Inflammatory macrophage (primary cell): ENCODE measurements at places on chromosomes 3 and 15.

DNA sequence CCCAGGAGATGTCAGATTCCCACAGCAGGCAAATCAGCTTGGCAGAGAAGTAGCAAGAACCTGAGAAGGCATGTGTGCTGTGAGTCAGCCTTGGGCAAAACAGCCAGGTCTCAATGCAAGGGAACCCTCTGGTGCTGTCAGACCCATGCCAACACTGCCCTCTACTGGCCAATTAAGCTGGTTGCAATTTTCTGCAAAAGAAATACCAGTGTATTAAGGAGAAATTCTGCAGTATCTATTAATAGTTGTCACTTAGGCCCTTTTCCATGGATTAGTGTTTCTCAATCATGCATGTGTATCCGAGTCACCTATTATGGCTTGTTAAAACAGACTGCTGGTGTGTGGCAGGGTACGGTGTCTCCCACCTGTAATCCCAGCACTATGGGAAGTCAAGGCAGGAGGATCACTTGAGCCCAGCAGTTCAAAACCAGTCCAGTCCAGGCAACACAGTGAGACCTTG, 26.2 kb downstream of the MAP4 start:
- DNase-seq, result peak; percentile 86

DNA sequence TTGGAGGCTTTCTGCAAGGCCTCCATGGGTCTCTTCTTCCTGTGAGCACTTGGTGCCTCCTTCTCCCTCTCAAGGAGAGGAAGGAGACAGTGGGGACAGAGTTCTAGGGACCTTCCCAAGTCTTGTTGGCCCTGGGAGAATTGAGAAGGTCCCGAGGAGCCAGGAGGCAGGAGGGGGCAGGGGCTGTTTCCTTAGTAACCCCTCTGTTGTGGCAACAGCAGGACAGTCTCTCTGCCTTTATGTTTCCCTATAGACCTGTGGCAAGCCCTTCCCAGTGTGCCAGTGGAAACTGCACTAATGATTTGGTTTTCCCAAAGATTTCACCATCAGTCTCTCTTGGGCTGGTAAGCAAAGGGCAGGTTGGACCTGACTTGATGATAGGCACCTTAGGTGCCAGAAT, 87.8 kb upstream of the GALNT15 start:
- no peak for DNase-seq

DNA sequence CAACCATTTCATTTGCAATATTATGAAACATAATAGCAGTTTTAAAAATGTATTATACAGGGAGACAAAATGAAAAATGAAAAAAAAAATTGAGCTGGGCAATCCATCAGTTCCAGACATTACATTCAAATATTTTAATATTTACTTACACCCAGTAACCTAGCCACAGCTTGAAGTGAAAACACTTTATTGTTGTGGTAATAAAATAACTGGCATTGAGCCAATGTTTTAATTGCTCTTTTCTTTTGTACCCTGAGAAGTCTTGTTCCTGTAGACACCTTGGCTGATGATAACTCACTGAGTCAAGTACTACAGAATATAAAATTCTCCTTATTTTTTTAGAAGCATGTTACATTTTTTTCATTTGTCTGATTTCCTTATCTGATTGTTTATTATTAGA, 180.6 kb downstream of the ROBO1 start:
- no peak for DNase-seq

- no peak for DNase-seq
Measured at GRCh38 chr15:35330048-35330695, 215.8 kb downstream of the DPH6 start.

DNA sequence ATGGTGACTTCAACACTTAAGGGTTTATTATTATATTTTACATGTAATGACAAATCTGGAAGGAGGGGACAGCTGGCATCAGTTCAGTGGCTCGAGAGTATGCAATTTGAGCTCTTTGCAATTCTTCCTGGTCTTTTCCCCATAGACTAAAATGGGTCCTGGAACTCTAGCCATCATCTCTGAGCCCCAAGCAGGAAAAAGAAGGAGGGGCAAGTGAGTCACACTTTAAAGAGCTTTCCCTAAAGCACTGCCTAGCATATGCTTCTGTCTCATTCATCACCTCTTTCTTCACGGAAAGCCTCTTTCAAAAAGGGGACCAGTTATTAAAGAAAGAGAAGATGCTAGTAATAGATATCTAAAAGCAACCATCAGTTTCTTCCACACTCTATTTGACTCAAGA, 466.3 kb downstream of the ZIC1 start:
- no peak for DNase-seq

DNA sequence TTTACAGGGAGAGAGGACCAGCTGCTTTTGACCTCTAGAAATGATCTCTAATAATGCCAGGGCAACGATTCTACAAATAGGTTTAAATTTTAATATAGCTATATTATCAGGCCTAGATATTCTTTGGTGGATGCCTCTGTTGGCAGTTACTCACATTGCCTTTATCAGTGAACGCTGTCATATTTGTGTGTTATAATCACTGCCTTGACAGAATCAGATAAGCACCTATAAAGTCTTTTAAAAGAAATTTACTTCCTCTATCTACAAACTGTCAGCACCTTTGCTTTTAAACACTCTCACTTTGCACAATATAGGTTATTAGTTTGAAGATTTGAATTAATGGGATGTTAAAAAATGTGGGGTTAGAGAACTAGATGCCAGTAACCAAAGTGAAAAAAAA, 324.1 kb downstream of the ZIC1 start:
- no peak for DNase-seq

DNA sequence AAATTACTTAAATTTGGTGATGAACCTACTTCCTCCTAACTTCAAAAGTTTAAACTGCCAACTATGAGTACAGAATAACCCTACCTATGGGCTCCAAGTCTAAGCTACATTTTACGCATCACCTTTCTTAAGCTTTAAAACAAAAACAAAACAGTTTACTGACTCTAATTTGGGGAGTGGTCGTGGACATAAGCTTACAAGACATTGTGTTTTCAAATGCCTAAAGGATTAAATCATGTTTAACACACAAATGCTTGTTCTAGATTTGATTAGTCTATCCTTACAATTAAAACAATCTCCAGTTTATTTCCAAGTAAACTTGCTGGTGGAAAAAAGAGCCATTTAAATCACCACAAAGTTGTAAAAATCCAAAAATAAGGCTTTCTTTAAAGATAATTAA, 62.2 kb downstream of the UACA start:
- no peak for DNase-seq

DNA sequence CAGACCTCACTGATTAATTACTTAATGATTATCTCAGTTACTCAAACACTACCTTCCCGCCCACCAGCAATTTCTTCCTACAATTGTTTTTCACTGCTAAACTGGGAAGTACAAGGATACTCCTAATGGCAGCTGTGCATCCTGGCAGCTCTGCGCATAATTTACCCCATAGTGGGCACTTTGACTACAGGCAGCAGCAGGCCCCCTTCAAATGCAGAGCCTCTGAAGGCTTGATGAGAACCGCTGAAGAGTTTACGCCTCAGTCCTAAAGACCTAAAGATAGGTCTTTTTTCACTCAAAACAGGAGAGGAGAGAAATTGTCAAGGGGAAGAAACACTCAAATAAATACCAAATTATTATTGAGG, 10.7 kb downstream of the CCDC32 start:
- DNase-seq, result no peak

DNA sequence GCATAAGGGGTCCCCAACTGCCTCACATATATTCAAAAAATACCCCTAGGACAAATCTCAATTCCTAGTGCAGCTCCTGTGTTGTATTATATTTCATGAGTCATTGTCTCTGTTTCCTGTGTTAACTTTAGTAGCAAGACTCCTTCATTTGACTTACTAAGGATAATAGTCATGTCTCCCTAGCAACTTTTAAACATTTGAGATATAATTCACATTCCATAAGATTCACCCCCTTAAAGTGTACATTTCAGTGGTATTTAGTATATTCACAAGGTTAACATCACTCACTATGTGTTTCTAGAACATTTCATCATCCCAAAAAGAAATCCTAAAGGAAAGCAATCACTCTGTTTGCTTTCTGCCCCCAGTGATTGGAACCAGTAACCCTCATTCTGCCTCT, 121.3 kb upstream of the WNT7A start:
- DNase-seq, result no peak

- DNase-seq, result no peak
Measured at GRCh38 chr15:70222606-70223005, 124.9 kb upstream of the TLE3 start.

- no peak for DNase-seq
Measured at GRCh38 chr15:80154336-80154735, 1.5 kb downstream of the FAH start.

DNA sequence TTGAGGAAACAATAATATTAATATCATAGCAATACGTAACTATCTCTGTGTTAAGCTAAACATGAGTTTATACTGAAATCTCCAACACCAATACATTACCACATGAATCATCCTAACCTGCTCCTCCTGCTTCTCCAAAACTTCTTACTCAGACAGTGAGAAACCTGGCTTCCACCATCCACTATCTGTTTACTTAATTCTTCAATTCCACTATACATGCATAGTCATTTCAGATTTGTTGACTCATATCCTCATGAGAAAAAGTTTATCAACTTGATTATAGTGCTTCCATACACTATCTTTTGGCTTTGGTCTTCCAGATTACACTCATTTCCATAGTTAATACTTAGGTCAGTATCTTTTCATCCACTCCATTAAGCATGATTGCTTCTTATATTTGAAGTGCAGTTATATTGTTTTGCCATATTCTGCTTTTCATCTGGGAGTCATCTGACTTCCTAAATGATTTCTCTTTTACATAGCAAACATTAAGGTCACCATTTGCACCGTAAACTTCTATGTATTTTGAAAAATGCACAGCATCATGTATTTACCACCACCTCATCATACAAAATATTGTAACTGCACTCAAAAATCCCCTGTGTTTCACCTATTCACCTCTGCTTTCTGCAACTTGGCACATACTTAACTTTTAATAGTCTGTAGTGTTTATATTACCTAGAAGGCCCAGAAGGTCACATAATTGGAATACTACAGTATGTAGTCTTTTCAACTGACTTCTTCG, 970.6 kb downstream of the DIPK2A start:
- no peak for DNase-seq

- no peak for DNase-seq
Measured at GRCh38 chr15:52392008-52392687, 96.5 kb upstream of the MYO5C start.

DNA sequence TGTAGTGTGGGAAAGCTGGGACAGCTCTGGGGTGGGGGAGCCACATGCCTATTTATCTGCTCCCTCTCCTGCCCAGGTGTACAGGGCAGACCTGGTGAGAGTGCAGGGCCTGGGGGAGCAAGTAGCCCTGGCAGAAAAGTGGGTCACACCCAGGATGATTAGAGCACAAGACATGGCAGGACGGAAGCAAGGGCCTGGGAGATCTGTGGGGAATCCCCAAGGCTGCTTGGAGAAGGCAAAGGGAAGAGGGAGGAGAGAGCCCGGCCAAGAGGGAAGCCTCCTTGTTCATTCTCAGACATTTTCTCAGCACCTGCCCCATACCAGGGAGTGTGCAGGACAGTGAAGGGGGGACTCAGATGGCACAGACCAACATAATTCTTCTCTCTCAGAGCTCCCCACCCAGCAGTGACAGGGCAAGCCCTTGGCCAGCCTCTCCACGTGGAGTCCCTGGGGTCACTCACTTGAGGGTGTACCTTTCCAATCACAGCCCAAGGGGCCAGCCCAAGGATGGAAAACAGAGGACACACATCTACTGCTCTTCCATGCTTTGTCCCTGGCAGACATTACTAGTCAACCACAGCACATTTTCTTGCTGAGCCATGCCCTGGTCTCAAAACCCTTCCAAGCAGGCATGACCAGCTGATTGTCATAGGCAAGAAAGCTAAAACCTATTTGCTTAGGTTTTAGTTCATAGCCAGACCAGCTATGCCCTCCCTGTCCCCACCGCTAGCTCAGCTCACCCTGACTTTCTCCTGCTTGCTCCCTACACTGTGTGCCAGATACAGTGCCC, 4.9 kb upstream of the DUSP7 start:
- peak; percentile 43 for DNase-seq

DNA sequence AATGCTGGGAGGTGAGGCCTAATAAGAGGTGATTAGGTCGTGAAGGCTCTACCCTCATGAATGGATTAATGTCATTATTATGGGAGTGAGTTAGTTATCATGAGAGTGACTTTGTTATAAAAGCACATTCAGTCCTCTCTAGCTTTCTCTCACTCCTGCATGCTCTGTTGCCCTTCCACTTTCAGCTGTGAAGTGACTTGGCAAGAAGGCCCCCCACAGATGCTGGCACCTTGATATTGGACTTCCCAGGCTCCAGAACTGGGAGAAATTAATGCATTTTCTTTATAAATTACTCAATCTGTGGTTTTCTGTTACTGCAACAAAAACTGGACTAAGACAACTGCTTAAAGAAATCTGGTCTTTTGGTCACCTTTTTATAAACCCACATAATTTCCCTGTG, 144.3 kb downstream of the FBN1 start:
- no peak for DNase-seq

DNA sequence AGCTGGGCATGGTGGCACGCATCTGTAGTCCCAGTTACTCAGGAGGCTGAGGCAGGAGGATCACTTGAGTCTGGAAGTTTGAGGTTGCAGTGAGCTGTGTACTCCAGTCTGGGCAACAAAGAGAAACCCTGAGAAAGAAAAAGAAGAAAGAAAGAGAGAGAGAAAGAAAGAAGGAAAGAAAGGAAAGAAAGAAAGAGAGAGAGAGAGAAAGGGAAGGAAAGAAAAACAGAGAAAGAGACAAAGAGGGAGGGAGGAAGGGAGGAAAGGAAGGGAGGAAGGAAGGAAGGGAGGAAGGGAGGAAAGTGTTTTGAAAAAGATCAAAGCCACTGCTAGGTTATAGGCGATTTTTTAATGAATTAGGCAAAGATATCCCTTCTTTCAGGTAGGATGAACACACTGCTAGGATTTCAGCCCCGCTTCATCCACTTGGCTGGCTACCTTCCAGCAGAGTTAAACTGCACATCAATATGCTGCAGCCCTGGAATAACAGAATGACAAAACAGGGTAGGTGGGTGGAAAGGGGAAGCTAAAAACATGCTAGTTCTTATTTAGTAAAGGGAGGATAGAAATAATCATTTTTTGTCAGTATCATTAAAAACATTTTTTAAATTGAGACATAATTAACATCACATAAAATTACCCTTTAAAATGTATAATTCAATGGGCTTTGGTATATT, 12.8 kb upstream of the PPARG start:
- peak; percentile 38 for DNase-seq

- DNase-seq, result no peak
Measured at GRCh38 chr3:73582535-73582934, 42.2 kb downstream of the PDZRN3 start.

- DNase-seq, result no peak
Measured at GRCh38 chr3:97970956-97971620, 1.1 kb downstream of the RIOX2 start.

DNA sequence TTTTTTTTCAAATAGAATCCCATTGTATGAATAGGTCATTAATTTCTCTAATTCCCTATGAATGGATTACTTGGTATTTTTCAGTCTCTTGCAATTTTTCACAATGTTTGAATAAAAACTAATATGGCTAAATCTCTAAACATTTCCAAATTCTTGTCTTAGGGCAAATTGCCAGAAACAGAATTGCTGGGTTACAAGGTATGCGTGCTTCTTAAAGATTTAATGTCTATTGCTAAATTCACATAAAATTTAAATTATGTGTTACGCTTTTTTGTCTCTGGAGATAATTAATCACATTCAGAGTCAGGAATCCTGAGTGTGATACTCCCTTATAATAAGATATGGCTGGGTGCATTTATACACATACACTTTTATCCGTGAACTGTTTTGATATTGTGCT, 264.5 kb upstream of the TBL1XR1 start:
- no peak for DNase-seq
